ENCODE measurements at places on chromosomes 2 and 18.

GRCh38 chr2:194304191-194304590, 1352.8 kb upstream of the SLC39A10 start:
- no peak for DNase-seq

GRCh38 chr18:9475643-9476591, 604 bp downstream of the RALBP1 start:
- no peak for DNase-seq

- no peak for DNase-seq
These were observed 68.6 kb downstream of the APLF start for GRCh38 chr2:68536000-68536399.

- DNase-seq: no peak
These were observed 229.2 kb downstream of the GALR1 start for GRCh38 chr18:77478646-77479442.

- DNase-seq: no peak
These were observed 43.0 kb downstream of the G6PC2 start for GRCh38 chr2:168944065-168944464.

DNA sequence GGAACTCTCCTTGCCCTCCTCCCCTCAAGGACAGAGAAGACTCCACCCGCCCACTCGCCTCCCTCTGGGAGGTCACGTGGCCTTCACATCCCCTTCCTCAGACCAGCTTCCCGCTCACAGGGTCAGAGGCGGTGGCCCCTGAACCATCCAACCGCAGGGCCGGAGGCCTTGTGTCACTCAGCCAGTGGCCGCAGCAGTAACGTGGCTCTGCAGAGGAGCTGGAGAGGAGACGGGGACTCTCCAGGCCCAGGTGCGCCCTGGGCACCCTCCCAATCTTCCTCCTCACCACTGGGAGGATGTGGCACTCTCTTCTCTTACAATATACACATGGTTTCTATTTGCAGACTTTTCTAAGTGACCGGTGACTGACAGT, 161.7 kb downstream of the TWIST2 start:
- no peak for DNase-seq

GRCh38 chr2:36409935-36410334, 54.4 kb downstream of the CRIM1 start:
- no peak for DNase-seq

GRCh38 chr2:227473806-227474205, 1.9 kb downstream of the AGFG1 start:
- no peak for DNase-seq

DNA sequence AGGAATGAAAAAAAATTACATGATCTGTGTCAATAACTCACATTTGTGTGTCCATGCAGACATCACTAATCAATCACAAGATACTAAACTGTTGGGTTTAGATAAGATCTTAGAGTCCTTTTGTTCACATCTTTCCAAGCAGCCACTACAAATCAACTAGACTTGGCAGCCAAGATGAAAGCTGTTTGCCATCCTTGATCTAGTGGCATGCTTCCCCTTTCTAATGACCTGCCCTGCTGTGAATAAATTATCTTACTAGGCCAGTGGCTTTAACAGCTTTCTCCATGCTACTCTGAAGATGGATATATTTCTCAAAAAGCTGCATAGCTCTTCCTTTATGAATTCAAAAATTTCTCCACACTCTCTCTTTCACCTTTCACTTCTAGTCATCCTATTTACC, 1338.0 kb upstream of the ACVR2A start:
- no peak for DNase-seq

DNA sequence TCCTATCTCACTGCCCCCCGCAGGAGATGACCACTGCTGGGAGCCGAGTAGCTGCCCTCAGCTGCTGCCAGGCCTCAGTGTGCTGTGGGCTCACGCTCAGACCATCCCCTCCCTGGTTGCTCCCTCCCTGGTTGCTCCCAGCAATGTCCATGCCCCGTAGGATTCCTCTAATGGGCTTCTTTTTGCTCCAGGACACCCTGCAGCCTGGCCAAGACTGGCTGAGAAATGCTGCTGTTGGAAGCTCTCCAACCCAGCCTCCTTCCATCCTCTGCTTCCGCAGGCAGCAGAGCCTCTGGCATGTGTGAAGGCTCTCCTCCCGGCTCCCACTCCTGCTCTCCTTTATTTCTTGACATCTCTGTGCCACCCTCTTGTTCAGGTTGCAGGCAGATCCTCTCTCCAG, 48.6 kb downstream of the SOX11 start:
- DNase-seq: no peak

DNA sequence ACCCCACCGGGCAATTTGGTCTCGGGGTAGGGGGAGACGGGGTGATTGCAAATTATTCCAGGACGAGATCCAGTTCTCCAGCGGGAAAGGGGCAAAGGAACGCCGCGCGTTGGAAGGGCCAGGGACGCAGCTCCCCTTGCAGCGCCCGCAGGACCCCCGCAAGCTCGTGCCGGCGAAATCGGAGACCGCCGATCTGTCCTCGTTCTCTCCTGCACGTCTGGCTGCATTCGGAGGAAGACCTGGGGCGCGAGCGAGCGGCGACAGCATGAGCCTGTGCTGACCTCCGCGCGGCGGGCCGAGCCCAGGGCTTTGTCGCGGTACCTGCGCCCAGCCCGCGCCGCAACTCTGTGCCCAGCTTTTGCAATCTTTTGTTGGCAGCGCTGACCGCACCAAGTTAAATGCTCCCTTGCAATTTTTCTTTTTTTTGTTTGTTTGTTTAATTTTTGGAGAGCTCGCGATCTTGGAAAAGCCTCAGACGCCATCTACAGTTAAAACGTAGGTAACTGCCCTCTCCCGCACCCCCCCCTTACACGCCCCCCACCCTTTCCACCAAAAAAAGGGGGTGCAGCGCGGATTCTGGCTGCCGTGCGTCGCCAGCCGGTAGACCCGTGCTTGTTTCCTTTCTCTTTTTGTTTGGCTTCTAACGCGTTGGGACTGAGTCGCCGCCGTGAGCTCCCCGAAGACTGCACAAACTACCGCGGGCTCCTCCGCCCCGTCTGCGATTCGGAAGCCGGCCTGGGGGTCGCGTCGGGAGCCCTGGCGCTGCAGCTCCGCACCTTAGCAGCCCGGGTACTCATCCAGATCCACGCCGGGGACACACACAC, 667 bp downstream of the TRIB2 start:
- peak; percentile 78 for DNase-seq

- DNase-seq: no peak
These were observed 3.3 kb downstream of the PPP1R7 start for GRCh38 chr2:241153616-241154015.

DNA sequence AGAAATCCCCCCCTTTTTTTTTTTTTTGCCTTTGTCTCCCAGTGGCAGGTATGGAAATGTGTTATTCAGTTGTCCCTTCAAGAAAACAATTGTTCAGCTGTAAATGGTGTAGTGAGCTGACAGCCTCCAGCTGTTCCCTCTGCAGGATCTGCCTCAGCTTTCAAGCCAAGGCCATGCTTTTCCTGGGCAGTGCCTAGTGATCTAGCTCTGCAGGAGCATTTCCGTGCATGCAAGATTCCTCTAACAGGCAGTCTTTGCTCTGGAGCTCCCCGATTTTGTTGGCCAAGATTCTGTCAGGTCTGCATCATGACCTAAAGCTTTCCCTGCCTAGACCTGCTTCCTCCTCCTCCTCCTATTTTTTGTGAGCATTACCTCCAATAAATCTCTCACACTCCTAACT, 300.7 kb upstream of the UBE2E3 start:
- DNase-seq: no peak

DNA sequence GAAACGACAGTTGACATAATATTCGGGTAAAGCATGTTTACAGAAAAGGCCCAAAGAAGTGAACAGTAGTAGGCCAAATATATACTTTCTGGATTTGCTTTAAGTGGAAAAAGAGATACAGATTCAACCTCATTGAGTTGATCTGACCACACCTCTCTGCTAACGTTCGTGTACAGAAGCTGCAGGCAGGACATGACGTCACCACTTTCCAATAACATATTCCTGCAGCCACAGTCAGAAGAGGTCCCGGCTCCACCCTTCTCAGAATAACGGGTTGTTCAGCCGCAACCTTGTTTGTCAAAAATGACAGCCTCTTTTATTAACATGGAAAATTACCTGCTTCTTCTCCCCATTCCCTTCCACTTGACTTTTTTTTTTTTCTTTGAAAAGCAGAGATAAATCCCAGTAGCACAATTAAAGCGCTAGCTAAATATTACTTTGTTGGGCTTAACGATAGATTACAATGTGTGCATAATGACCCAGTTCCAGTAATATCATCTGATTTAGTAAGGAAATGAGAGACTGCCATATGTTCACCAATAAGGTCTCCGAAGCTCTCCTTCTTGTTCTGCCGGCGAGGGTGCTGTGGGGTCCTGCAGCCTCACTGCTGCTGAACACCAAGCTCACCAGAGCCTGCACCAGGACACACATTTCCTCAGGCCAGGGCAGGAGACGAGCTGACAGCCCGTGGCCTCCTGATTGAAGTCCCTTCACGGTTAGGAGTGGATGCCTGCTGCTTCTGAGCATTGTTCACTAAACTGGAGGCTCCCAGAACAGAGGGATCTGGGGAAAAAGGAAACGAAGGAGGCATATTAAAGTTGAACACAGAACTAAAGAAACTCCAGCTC, 451.0 kb upstream of the SALL3 start:
- no peak for DNase-seq

- no peak for DNase-seq
These were observed 46.3 kb downstream of the SH3RF3 start for GRCh38 chr2:109175350-109175678.

DNA sequence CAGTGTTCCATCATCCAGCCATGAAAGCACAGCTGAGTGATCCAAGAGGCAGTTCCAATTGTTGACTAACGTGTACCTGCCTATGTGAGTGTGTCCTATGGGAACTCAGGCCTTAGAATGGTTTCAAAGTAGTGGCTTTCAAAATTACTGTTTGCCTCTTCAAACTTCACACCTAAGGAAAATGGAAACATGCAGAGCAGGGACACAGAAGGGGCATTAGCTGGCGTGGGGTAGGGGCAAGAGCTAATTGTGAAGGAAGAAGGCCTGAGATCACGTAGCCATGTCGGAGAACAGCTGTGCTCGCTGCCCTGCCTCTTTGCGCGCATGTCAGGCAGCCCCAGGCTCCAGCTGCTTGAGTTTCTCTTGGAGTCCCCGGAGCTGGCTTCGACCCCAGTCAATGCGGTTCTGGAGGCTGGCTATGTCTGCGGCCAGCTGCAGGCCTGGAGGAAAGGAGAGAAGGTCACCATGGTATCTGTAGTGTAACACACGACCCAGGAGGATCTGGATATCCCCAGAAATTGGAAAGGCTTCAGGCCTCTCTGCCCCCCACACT, 3.8 kb upstream of the IMP4 start:
- no peak for DNase-seq

GRCh38 chr2:44342854-44343253, 18.4 kb downstream of the PREPL start:
- DNase-seq: no peak

GRCh38 chr18:79199691-79200374, 130.6 kb downstream of the ATP9B start:
- DNase-seq: no peak

- no peak for DNase-seq
These were observed 330.2 kb downstream of the RBM43 start for GRCh38 chr2:150931451-150931850.

GRCh38 chr2:105781274-105781978, 36.7 kb downstream of the NCK2 start:
- DNase-seq: peak; percentile 49

DNA sequence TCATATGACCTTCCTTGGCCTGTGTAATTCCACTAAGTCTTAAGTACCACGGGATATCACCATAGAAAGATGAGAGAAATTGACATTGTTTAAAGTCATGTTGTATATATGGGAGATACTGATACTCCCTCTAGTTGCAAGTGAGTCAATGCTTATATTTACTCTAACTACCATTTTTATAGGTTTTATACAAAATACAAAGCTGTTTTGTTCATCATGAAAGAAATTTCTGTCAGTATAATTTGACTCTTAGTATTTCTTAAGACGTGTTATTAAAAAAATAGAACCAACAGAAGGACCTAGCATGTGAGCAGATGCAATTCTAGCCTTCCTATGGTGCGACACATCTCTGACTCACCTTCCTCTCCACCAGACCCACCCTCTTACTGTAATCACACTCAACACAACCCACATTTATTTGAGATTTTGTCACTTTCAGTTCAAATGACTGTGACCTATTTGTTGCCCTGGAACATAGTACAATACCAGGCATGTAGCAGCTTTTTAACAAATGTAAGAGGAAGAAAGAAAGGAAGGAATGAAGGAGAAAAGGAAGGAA, 453.1 kb downstream of the CMPK2 start:
- no peak for DNase-seq

- DNase-seq: no peak
These were observed 39.8 kb downstream of the TTN start for GRCh38 chr2:178767094-178768060.

- DNase-seq: no peak
These were observed 197.0 kb downstream of the MYT1L start for GRCh38 chr2:2134037-2134436.

DNA sequence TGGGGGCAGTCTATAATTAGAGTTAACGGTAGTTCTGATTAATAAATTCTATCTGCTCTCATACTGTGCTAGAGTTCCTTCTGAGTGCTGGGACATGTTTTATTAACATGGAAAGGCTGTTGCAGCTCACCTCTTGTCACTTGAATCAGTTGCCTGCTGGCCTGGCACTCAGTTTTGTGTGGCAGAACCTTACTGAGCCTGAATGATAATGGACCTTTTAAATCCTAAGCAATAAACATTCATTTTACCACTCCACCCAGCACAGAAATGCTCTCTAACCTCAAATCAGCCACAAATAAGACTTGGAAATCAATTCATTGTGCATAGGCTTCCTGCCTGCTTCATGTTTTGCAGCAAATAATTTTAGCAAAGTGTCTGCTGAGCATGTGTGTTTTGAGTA, 115.0 kb upstream of the RBMS1 start:
- no peak for DNase-seq

GRCh38 chr2:177169810-177170514, 42.6 kb upstream of the HNRNPA3 start:
- DNase-seq: no peak

DNA sequence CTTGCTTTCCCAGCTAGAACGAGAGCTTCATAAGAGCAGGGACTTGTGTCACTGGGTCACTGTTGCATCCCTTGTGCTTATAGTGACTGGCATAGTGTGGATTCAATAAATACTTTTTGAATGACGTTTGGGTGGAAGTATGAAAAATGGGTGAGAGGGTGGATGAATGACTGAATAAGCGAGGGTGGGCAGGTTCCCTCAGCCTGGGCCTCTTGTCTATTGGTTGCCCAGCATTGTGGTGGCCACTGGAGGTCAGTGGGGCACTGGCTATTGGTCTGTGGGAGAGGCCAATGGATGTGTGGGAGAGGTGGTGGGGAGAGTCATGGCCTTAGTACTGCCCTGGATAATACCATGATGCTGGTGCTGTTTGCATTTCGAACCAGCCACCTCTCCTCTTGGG, 93.8 kb upstream of the SKOR2 start:
- DNase-seq: no peak

GRCh38 chr2:105990624-105991023, 203.5 kb downstream of the UXS1 start:
- DNase-seq: no peak

DNA sequence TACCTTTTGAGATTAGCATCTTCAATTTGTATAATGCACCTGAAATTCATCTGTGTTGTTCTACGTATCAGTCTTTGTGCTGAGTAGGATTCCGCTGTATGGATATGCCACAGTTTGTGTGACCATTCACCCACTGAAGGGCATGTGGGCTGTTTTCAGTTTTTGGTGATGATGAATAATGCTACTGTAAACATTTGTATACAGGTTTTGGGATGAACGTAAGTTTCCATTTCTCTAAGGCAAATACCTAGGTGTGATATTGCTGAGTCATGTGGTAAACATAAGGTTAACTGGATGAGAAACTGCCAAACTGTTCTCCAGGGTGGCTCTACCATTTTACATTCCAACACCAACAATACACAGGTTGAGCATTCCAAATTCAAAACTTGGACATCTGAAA, 35.1 kb downstream of the CABYR start:
- no peak for DNase-seq

- DNase-seq: no peak
These were observed 89.1 kb upstream of the NOSTRIN start for GRCh38 chr2:168713325-168713724.

Data from cardiac septum (tissue), 1 donor.